Calu3 (cell line): ENCODE measurements at places on chromosomes 3 and 15.

- no peak for DNase-seq
- no peak overlapping the region for H3K4me3 ChIP-seq
- no peak overlapping the region for H3K27ac ChIP-seq
- H3K27me3 ChIP-seq: no peaks in the 10 kb centered on the region
These were observed 250.4 kb upstream of the SLITRK3 start for GRCh38 chr3:165446555-165446954.

DNA sequence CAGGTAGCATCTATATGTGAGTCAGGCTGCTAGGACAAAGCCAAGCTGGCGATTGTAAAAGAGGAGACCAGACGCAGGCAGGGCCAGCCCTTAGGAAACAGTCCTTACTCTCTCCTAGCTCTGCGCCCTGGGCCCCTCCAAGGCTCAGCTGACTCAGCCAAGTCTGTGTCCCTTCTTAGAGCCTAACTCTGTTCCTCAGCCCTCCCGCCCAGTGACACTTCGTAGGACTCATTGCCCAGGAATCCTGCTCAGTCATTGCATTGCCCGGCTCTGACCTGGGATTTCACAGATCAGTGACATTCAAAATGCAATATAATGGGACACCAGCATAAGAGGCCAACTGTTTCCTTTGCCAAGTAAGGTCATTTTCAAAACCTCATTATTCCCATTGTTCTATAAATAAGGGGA is 244.2 kb downstream of the TLE3 start:
- H3K4me1 ChIP-seq: peaks cover 20% of the 10 kb centered on the region
- peaks cover 31% of the 10 kb centered on the region for H3K27me3 ChIP-seq
- no peak overlapping the region for H3K4me3 ChIP-seq
- H3K36me3 ChIP-seq: no peaks in the 10 kb centered on the region

GRCh38 chr15:85545185-85545584 is 164.8 kb downstream of the AKAP13 start:
- H3K27ac ChIP-seq: no peak overlapping the region
- H3K27me3 ChIP-seq: no peaks in the 10 kb centered on the region
- DNase-seq: no peak
- H3K36me3 ChIP-seq: peaks cover 26% of the 10 kb centered on the region
- H3K4me3 ChIP-seq: no peak overlapping the region
- H3K4me1 ChIP-seq: peaks cover 70% of the 10 kb centered on the region

DNA sequence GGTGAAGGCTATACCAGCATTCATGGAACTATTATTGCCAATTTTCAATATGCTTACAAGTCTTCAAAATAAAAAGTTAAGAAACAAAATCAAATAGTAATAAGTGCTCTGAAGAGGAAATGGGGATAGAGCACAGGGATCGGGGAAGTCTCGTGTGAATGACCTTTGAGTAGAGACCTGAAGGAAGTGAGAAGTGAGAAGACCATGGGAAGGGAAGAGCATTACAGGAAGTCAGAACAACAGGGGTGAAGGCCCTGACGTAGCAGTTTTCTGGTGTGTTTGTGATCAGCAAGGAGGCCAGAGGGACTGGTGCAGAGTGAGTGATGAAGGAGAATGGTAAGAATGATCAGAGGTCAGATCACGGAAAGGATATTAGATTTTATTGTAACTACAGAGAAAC is 48.1 kb downstream of the STAC start:
- no peaks in the 10 kb centered on the region for H3K4me1 ChIP-seq
- no peak overlapping the region for H3K27ac ChIP-seq
- no peak for DNase-seq
- H3K27me3 ChIP-seq: no peaks in the 10 kb centered on the region

GRCh38 chr3:55481744-55482495 is 5.2 kb downstream of the WNT5A start:
- H3K27ac ChIP-seq: no peak overlapping the region
- H3K4me1 ChIP-seq: no peaks in the 10 kb centered on the region
- H3K4me3 ChIP-seq: no peak overlapping the region
- peaks cover 43% of the 10 kb centered on the region for H3K27me3 ChIP-seq
- DNase-seq: no peak

- H3K4me1 ChIP-seq: no peaks in the 10 kb centered on the region
- H3K4me3 ChIP-seq: no peak overlapping the region
- no peak for DNase-seq
- H3K27me3 ChIP-seq: no peaks in the 10 kb centered on the region
These were observed 282.9 kb upstream of the COL8A1 start for GRCh38 chr3:99355465-99355864.

- H3K36me3 ChIP-seq: no peaks in the 10 kb centered on the region
- peaks cover 48% of the 10 kb centered on the region for H3K27me3 ChIP-seq
- no peak for DNase-seq
- no peak overlapping the region for H3K27ac ChIP-seq
- no peak overlapping the region for H3K4me3 ChIP-seq
- H3K4me1 ChIP-seq: no peaks in the 10 kb centered on the region
These were observed 7.1 kb downstream of the CD200R1 start for GRCh38 chr3:112967828-112968227.

DNA sequence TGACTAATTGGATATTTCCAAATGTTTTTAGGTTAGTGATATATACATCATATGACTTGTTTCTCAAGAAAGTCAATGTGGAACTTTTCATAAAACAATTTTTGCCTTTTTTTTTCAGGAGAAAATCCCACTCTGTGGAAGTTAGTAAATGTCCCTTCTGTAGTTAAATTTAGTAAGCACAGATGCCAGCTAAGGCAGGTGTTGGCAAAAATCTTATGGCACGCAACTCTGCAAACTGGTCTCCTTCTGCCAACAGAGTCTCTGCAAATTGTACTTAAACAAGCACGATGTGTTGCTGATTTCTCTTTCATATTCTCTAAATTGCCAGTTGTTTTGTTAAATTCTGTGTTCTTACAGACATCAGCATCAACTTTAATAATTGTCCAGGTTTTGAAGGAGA is 233.8 kb downstream of the IL5RA start:
- no peak overlapping the region for H3K27ac ChIP-seq
- no peak for DNase-seq
- H3K4me3 ChIP-seq: no peak overlapping the region
- no peaks in the 10 kb centered on the region for H3K27me3 ChIP-seq
- H3K4me1 ChIP-seq: no peaks in the 10 kb centered on the region
- no peaks in the 10 kb centered on the region for H3K36me3 ChIP-seq

GRCh38 chr3:153974614-153975013 is 146.6 kb upstream of the ARHGEF26 start:
- H3K27me3 ChIP-seq: no peaks in the 10 kb centered on the region
- no peak overlapping the region for H3K4me3 ChIP-seq
- no peaks in the 10 kb centered on the region for H3K36me3 ChIP-seq
- H3K4me1 ChIP-seq: peaks cover 3% of the 10 kb centered on the region
- no peak for DNase-seq

DNA sequence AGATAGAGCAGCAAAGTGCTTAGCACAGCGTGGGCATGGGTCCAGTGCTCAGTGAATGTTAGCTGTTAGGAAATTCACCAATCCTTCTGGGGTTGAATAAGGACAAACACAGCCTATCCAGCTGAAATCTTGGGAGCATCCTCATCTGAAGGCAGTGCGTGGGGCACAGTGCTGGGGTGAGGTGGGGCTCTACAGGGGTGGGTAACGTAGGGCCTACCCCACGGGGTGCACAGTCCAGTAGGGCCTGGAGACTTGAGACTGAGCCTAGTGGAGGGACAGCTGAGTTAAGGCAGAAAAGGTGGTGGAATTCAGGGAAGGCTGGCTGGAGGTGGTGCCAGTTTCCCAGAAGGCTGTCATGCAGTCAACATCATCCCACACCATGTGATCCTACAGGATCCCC is 73.0 kb downstream of the ISG20 start:
- no peak overlapping the region for H3K27ac ChIP-seq
- H3K36me3 ChIP-seq: no peaks in the 10 kb centered on the region
- DNase-seq: no peak
- peaks cover 99% of the 10 kb centered on the region for H3K27me3 ChIP-seq
- H3K4me1 ChIP-seq: no peaks in the 10 kb centered on the region

- H3K4me1 ChIP-seq: no peaks in the 10 kb centered on the region
- no peaks in the 10 kb centered on the region for H3K36me3 ChIP-seq
- H3K4me3 ChIP-seq: no peak overlapping the region
- DNase-seq: no peak
- no peak overlapping the region for H3K27ac ChIP-seq
These were observed 22.5 kb downstream of the CCR4 start for GRCh38 chr3:32973982-32974381.

DNA sequence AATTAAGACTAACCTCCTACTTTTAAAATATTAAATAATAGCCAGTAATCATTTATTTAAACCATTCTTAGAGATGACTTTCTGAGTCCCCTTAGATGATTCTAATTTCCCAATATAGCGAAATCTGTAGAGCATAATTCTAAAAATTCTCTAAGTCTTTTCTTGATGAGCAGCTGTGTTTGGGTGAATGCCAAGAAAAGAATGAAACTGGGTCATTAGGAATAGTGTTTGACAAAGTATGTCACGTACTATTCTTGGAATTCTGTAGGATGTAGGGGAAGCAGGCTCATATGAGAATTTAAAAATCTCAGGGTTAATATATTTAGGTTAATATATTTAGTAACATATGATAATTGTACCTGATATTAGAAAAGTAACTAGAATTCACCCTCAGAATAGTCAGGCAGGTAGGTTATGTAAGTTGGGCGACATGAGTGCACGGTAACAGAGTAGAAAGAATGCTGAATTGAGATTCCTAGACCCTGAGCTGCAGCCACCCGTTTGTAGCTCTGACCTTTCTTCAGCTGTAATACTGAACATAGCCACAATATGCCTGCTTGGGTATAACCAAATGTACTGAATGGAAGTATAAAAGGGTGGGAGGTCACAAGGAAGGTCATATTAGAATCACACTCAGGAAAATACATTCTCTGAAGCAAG is 524.3 kb downstream of the UNC13C start:
- H3K4me1 ChIP-seq: no peaks in the 10 kb centered on the region
- H3K36me3 ChIP-seq: no peaks in the 10 kb centered on the region
- no peak for DNase-seq
- H3K27ac ChIP-seq: no peak overlapping the region

GRCh38 chr15:29424118-29424517 is 154.5 kb upstream of the NSMCE3 start:
- H3K36me3 ChIP-seq: no peaks in the 10 kb centered on the region
- H3K27ac ChIP-seq: no peak overlapping the region
- no peaks in the 10 kb centered on the region for H3K4me1 ChIP-seq
- H3K4me3 ChIP-seq: no peak overlapping the region
- no peak for DNase-seq

- DNase-seq: no peak
- peaks cover 58% of the 10 kb centered on the region for H3K27me3 ChIP-seq
- no peaks in the 10 kb centered on the region for H3K4me1 ChIP-seq
- H3K27ac ChIP-seq: no peak overlapping the region
These were observed 7.5 kb downstream of the PSTPIP1 start for GRCh38 chr15:77002436-77002835.

DNA sequence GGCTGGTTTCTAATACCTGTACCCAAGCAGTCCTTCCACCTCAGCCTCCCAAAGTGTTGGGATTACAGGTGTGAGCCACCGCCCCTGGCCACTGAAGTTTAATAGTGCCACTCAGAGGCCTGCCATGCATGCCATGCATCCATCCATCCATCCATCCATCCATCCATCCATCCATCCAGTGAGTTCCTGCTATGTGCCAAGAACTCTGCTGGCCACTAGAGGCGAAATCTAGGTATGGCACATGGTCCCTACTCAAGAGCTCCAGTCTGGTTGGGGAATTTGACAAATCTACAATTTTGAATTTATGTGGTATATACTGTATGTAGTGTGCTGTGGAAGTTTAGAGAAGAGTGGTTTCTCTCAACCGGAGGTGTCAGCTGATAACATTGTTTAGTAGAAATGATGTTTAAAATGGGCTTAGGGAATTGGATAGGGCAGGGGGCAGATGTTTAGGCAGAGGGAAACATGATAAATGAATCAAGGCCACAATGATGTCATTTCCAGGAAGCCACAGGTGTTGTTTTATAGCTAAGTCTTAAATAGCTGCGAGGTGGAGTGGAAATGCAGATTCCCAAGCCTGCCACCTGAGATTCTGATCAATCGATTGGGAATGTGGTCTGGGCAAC is 384.4 kb upstream of the C2CD4B start:
- H3K27me3 ChIP-seq: no peaks in the 10 kb centered on the region
- peaks cover 17% of the 10 kb centered on the region for H3K4me1 ChIP-seq
- no peaks in the 10 kb centered on the region for H3K36me3 ChIP-seq

DNA sequence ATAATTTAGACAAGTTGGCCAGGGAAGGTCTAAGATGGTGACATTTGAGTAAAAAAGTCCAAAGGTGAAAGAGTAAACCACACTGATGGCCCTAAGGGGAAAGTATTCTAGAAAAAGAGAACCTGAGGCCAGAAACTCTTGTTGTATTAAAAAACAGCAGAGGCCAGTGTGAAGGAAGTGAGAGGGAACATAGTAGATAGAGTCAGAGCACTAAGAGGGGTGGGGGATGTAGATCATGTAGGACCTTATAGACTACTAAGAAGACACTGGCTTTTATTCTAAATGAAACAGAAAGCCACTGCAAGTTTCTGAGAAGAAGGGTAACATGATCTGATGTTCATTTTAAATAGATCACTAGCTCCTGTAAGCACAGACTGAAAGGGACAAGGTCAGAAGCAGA is 14.5 kb downstream of the POLQ start:
- no peaks in the 10 kb centered on the region for H3K27me3 ChIP-seq
- no peaks in the 10 kb centered on the region for H3K4me1 ChIP-seq
- peaks cover 5% of the 10 kb centered on the region for H3K36me3 ChIP-seq
- H3K4me3 ChIP-seq: no peak overlapping the region

- DNase-seq: no peak
- no peaks in the 10 kb centered on the region for H3K4me1 ChIP-seq
- H3K36me3 ChIP-seq: peaks cover 26% of the 10 kb centered on the region
- H3K27me3 ChIP-seq: no peaks in the 10 kb centered on the region
- H3K4me3 ChIP-seq: no peak overlapping the region
These were observed 70.4 kb downstream of the SSUH2 start for GRCh38 chr3:8574040-8574669.

- peaks cover 4% of the 10 kb centered on the region for H3K27me3 ChIP-seq
- peaks cover 8% of the 10 kb centered on the region for H3K4me1 ChIP-seq
- no peak overlapping the region for H3K4me3 ChIP-seq
- H3K36me3 ChIP-seq: no peaks in the 10 kb centered on the region
- DNase-seq: no peak
These were observed 118.8 kb upstream of the UBE2E2 start for GRCh38 chr3:23084367-23084766.

DNA sequence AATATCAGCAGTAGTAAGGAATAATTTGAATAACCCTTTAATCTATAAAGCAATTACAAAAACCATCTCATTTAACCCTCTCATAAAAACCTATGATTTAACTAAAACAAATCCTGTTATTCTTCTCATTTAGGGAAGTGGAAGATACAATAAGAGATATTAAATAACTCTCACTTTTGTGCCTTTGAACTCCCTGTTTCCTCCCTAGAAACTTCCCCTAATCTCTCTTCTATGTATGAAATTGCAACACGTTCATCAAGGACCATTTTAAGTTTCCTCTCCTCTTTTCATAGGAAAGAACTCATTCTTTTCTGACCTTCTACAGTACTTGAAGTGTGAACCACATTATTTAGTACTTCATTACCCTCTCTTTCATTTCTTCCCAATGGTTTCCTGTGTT is 18.8 kb upstream of the FAM81A start:
- no peak overlapping the region for H3K27ac ChIP-seq
- no peaks in the 10 kb centered on the region for H3K27me3 ChIP-seq
- H3K4me1 ChIP-seq: peaks cover 5% of the 10 kb centered on the region
- H3K36me3 ChIP-seq: no peaks in the 10 kb centered on the region

GRCh38 chr15:79989682-79990081 is 18.7 kb upstream of the BCL2A1 start:
- no peak overlapping the region for H3K4me3 ChIP-seq
- DNase-seq: no peak
